ENCODE measurements at places on chromosomes 12 and 14.

- no peak for DNase-seq
These were observed 218.5 kb downstream of the PHETA1 start for GRCh38 chr12:111150360-111150759.

GRCh38 chr12:100348657-100349454 lies 8.0 kb upstream of the SLC17A8 start:
- no peak for DNase-seq

- no peak for DNase-seq
These were observed 890.2 kb downstream of the FLRT2 start for GRCh38 chr14:86420131-86420530.

DNA sequence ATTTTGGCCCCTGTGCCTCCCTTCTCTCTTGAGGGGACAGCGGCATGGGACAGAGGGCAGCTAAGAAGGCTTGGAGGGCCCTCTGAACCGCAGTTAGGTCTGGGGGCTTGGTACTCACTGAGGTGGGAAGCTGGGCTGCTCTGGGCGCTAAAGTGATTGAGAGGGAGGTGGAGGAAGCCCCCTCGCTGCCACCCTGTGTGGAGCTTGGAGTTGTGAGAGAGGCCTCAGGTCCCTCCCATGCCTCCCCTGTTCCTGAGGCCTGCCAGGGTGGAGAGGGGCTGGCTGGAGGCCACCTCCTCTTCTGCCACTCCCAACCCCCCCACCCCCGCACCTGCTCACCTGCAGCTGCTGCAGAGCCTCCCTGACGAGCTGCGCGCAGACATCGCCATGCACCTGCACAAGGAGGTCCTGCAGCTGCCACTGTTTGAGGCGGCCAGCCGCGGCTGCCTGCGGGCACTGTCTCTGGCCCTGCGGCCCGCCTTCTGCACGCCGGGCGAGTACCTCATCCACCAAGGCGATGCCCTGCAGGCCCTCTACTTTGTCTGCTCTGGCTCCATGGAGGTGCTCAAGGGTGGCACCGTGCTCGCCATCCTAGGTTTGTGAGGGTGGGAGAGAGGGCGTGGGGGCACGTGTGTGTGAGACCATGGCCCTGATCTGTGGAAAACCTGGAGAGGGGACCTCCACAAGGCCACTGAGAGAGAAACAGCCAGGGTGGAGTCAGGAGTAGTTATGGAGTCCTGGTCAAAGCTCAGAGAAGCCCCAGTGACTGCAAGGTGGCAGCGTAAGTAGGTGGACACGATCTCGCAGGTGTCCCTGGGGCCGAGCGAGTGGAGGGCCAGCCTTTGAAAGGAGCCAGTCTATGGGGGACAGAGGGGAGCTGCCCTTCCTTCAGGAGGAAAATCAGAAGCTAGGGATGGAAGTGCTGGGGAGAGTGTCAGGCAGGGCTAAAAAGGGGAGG lies 11.2 kb downstream of the KCNH3 start:
- DNase-seq = no peak

- no peak for DNase-seq
These were observed 20.4 kb upstream of the NID2 start for GRCh38 chr14:52089218-52089617.

DNA sequence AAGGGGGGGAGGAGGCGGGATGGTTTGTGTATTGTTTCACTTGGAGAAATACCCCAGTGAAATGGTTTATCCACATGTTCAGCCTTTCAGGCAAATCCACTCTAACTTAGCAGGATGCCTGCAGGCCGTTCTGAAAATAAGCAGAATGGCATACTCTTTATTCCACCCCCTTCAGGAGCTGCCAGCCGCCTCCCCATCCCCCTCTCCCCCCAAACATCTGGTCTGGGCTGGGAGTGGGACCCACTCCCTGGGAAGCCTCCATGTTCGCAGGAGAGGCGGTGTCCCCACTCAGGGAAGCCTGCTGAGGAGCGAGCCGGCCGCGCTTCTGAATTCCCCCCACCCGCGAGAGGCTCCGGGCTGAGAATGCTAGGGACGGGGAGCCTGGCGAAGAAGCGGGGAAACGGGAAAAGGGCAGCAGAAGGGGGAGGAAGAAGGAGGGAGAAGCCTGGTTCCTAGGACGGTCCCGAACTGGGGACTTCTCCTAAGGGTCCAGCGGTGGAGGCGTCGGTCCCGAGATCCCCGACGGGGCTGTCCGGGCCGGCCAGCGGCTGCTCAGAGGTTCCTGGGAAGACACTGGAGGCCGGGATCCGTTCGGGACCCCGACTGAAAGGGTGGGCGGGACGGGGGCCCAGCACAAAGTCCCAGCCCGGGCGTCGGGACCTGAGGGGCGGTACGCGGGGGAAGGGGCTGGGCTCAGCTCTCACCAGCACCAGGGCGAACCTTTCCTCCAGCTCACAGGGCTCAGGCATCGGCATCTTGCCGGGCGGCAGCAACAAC lies 666 bp downstream of the FMNL3 start:
- DNase-seq = no peak

DNA sequence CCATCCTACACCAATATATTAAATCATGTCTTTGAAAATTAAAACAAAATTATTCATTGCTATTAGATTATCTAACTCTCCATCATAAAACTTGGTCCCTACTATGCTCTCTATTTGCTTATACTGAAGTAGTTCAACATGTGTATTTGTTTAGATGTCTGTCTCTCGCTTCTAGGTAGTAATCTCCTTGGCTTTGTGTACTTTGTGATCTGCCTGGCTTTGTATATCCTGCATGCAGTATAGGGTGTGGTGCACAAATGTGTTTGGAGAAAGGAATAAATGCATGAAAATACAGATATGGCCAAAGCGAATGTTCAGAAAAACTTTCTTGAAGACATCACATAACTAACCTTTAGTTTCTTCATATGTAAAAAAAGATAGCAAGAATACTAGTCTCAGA lies 246.6 kb upstream of the LRFN5 start:
- DNase-seq = no peak

DNA sequence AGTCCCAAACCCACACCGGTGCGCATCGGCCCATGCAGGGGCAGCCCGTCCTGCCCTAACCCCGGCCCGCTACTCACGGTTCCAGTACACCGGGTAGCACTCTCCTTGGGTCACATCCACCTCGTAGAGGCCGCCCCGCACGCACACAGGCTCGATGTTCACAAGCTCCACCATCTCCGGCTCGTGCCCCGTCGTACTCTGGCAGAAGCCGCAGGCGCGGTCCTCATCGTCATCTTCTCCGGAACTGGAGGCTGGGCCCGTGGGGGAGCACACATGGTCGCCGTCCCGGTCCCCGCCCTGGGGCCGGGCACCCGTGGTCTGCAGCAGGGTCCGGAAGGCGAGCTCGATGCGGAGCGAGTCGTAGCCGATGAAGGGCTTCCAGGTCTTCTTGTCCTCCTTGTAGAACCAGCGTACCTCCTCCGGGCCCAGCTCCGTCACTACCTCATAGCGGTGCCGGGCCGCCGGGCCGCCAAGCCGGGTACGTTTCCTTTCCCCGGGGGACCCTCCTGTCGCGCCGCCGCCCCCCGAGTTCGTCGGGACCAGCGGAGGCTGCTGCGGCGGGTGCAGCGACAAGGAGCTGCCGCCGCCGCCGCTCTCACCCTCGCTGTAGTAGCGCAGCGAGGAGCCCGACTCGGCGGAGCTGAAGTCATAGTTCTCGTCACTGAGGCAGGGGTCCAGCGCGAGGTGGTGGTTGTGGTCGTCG lies 788 bp downstream of the DDHD1 start:
- peak; percentile 59 for DNase-seq

DNA sequence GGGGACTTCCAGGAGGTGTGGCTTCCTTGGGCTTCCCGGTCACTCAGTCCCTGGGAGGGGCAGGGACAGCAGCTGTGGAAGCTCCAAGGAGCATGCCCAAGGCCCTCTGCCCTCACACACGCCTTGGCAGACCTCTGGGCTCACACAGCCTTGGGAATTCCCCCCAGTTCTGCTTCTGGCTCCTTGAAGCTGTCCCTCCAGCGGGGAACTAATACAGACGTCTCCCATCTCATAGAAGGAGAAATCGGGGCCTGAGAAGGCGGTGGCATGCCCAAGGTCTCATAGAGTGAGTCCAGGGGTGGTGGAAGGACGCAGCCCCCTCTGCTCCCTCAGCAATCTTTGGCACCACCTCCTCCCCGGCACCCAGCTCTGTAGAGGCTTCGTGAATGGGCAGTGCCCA lies 15.7 kb upstream of the TMEM119 start:
- DNase-seq = no peak

GRCh38 chr14:53620317-53620716 lies 336.3 kb downstream of the BMP4 start:
- DNase-seq = no peak

DNA sequence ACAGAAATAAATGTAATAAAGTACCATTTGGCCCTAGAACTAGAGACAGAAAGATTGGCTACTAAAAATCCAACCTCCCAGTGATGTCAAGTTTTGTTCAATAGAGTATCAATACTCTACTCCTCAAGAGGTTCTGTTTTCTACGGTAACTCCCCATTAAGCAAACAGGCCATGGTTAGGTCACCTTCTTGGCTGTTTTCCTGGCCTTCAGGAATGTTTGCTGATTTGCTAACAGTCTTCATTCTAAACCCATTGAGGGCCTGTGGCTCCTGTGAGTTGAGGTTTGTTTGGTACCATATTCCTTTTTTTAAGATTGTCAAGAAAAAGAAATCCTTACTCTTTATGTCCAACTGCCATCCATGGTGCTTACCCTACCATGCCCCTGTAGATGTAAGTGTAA lies 1022.0 kb upstream of the TMEM132C start:
- DNase-seq = no peak

DNA sequence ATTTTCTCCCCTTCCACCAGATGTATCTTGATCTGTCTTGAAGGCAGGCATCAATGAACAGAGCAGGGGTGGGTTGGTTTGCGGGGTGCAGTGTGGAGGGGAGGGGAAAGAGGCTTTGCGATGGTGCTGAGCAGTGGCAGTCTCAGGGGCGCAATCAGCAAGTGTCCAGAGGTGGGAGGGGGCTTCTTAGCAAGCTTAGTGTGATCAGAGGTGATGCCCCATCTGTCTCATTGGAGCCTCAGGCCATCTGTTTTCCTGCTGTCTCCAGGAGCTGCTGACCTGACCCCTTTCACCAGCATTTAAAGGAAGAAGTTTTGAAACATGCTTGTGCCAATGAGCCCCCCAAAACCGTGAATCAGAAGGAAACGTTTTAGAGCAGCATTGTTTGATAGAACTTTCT lies 187.7 kb upstream of the LHX5 start:
- no peak for DNase-seq

GRCh38 chr12:53579545-53579955 lies 46.6 kb downstream of the ATF7 start:
- no peak for DNase-seq

DNA sequence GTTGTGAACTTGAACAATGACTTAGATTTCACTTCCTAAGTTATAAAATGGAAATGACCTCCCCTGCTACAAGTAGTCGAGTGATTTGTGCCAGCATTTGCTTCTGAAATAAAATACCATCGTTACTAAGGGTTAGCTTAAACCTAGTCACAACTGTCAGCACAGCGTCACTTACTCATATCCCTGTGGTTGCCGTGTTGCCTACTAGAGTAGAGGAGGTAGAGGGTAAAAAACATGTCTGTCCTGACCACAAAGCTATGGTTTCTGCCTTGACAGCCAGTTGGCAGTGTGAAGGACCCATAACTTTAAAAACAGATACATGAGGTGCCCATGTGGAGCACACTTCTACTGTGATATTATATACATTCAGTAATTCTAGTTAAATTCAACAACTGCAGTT lies 234.2 kb upstream of the RGS6 start:
- DNase-seq = no peak

DNA sequence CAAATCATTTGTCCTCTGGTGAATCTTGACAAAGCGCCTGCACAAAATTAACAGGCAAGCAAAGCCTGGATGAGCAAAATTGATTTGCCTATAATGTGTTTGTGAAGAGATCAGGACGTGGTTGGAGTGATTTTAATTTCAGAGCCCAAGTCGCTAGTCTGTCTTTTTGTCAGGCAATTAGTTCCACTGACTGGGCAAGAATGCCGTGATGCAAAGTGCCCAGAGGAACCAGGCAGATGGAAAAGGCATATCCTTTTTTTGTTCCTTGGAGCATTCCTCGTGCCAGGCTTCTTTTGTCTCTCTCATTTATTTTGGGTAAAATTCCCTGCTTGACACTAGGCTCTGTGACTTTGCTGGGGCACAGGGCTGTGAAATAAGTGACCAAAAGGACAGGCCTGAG lies 65.9 kb upstream of the CCDC198 start:
- DNase-seq = no peak
